NCI-H1105 (cell line): ENCODE measurements at places on chromosomes 7 and 10.
A peak's percentile ranks its signal among the peaks of the same experiment; 100 is the strongest.

DNA sequence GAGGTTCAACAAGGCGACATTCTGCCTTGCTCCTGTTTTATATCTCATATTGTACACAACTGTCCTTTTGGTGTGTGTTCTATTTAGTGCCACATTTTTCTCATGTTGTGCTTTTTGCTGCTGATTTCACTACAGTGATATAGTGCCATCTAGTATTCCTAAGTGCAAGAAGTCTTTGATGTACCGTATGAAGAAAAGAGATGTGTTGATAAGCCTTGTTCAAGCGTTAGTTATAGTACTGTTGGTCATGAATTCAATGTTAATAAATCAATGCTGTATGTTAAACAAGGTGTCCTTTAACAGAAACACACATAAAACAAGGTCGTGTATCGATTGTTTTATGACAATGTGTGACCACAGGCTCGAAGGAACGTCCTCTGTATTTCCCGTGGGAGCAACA, 939.4 kb downstream of the GATA3 start:
- DNase-seq: no peak

- peak; percentile 80 for DNase-seq
These were observed 2.6 kb downstream of the PRLHR start for GRCh38 chr10:118592675-118593330.

DNA sequence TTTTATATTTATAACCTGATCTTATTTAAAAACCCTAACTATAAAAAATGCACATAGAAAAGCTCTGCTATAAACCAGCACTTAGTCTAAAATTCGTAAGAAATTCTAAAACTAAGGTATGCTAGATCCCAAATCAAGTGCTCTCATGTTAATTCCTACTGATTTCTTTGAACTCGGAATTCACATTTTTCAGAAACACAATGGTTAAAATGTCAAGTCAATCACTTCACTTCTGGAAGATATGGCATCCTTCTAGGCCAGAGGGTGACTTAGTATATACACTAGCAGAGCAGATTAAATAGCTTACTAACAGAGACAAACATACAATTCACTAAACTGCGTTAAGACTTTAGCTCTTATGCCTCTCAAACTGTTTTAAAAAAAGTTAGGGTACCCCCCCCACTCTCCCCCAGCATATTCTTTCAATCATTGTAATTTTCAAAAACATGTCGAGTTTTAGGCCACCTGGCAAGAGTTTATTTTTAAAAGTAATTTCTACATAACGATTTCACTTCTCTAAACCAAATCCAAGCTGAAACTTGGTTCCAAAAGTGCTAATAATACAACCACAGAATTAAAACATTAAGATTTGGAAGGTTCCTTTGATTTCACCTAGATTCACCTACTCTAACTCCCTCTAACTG, 129.4 kb downstream of the NRBF2 start:
- no peak for DNase-seq

DNA sequence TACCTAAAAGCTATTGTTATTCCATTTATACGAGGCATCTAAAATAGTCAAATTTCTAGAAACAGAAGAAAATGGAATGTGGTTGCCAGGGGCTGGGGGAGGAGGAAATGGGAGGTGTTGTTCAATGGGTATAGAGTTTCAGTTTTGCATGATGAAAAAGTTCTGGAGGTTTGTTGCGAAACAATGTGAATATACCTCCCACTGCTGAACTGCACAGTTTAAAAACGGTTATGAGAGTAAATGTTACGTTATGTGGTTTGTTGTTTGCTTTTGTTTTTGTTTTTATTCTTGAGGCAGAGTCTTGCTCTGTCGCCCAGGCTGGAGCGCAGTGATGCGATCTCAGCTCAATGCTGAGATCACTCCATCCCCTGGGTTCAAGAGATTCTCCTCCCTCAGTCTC, 64.9 kb upstream of the NRBF2 start:
- DNase-seq: no peak
